NCI-H460 (cell line): ENCODE measurements at places on chromosomes 7 and 10. TPM values are rescaled to one million over a fixed set of nuclear protein-coding genes. Genes with fewer than 3 reads are reported as not detected.
A peak's percentile ranks its signal among the peaks of the same experiment; 100 is the strongest.

GRCh38 chr10:30709229-30709628 is 79.7 kb upstream of the LYZL2 start:
- DNase-seq, result no peak

DNA sequence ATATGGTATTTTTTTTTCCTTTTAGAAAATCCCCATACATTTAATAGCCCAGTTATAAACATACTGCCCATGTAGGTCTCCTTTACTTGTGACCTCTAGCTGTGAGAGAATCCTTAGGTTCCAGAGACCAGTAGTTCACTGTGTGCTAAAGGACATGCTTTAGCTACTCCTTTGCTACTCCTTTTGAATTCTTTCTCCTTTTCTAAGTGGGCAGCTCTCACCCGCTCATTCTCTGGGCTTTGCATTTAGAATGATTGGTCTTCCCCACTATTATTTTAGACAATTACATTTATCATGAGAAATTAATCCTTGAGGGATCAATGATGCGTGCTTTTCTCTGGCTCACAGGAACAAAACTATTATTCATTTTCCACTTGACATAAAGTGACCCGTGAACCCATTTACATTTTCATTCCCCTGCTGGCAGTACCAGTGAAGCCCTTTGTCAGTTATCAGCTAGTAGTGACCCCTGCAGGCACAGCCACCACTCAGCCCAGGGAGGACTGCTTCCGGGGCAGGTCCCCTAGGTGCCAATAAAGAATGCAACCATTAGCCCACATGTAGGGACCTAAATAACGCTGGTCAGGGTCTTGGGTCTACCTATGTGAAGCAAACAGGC is 844.3 kb downstream of the CNTNAP2 start:
- DNase-seq, result no peak

DNA sequence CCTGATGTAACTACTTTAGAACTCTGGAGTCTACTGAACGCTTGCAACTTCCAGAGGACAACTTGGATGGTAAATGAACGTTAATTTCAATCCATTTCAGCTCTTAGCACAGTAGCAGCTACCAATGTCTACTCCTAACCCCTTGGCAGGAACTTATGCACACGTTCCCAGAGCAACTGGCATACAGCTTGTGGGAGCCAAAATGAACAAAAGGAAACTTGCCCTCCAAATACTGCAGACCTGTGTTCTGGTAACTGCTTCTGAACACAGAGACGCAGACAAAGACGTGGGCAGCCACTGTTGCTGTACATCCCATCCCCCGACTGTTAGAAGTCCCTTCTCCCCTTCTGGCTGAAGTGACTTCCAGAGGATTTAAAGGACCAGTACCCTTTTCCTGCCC is 61.3 kb downstream of the XPNPEP1 start:
- no peak for DNase-seq

- no peak for DNase-seq
Observed at GRCh38 chr7:38040831-38041230, 120.4 kb downstream of the EPDR1 start.

GRCh38 chr10:29386342-29386999 is 97.6 kb downstream of the LYZL1 start:
- peak; percentile 29 for DNase-seq

ARHGEF5 gene
- total RNA-seq, result 1.0 and 1.7 TPM in 2 replicates
